ENCODE measurements at places on chromosomes 11 and 22.

DNA sequence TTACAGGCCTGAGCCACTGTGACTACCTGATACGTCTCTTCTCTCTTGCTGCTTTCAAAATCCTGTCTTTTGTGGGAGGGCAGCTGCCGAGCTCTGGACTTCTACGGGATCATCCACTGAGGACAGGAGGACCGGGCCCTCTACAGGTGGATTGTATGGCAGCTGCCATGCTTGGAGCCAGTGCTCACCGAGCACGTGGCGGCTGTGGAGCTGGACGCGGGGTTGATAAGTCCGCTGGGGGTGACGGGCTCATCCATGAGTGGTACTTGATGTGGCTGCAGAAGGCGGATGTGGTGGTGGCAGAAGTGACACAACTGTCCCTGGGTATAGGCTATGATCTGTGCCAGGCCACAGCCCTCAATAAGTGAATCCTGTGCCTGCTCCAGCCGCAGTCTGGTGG lies 1.8 kb upstream of the CYP2D6 start:
- DNase-seq = no peak

DNA sequence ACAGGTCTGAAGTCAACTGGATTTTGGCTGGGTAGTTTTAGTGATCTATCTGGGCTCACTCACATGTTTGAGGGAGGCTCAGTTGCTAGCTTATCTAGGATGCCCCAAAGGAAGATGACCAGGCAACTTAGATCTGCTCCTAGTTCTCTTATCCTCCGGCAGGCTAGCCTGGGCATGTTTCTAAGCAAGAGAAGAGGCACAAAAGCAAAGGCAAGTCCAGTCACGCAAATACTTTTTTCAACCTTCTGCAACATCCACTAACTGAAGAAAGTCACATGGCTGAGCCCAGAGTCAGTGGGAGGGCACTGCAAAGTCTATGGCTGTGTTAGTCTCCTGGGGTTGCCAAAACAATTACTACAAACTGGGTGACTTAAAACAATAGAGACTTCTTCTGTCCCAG lies 32.9 kb upstream of the FSHB start:
- no peak for DNase-seq

DNA sequence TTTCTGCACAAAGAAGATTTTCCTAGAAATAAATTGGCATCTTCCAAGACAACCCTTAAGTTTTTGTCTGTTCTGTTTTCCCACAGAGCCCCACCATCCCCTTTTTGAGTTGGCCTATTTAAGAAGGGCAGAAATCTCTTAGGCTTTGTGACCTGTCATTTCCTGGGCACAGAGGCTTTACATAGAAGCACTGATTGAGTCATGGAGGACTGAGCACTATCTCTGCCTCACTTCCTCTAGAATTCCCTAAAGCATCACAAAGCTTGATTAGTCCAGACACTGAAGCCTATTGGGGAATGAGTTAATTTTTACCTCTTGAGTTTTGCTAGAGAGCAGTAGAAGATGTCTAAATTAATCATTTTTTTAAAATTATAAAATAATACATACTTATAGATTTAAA lies 25.4 kb downstream of the TRIM44 start:
- no peak for DNase-seq

DNA sequence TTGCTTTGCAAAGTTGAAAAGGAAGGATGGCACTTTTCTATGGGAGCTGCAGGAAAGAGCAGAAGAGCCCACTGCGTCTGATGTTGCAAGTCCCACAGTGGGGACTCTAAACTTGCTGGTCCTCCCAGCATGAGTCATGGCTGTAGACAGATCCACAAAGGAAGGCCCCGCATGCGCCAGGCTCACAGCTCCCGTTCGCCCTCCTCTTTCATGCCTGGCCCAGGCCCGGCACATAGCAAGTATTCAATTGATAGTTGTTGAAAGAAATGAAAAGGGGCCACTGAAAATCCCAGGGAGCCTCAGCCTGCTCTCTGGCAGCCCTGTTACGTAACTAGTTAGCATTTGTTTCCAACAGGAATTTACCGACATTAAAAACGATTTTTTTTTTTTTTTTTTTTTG lies 18.9 kb downstream of the AP1B1 start:
- DNase-seq = peak; percentile 72

DNA sequence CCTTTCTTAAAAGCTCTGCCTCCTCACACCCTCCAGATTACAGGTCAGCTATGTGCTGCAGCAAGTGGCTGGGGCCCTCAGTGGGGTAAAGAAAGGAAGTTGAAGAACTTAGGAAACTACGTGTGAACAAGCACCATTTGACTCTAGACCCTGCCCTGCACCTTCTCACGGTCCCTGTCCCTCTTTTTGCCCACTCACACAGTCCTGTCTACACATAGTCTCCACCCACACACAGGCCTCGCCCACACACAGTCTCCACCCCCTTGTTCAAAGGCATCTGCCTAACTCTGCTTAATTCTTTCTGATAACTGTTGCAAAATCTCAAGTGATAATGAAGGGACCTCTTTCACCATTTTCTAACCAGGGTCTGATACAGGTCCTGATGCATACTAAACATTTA lies 59.0 kb downstream of the TMPRSS5 start:
- DNase-seq = no peak

GRCh38 chr22:41922328-41922727 lies 4.3 kb downstream of the TNFRSF13C start:
- DNase-seq = no peak

DNA sequence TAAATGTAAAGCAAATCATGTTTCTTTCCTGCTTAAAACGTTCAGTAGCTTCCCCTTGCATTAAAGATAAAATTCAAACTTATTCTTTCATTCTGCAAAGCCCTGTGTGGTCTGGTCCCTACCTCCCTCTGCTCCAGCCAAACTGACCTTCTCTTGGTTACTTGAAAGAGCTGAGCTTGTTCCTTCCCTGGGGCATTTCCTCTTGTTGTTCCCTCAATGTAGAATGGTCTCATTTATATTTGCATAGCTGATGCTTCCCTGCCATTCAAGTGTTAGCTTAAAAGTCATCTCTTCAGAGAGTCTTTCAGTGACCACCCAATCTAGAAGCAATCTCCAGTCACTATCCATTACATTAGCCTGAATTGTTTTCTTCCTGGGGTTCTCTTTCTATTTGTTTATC lies 1618.5 kb upstream of the TENM4 start:
- DNase-seq = no peak

DNA sequence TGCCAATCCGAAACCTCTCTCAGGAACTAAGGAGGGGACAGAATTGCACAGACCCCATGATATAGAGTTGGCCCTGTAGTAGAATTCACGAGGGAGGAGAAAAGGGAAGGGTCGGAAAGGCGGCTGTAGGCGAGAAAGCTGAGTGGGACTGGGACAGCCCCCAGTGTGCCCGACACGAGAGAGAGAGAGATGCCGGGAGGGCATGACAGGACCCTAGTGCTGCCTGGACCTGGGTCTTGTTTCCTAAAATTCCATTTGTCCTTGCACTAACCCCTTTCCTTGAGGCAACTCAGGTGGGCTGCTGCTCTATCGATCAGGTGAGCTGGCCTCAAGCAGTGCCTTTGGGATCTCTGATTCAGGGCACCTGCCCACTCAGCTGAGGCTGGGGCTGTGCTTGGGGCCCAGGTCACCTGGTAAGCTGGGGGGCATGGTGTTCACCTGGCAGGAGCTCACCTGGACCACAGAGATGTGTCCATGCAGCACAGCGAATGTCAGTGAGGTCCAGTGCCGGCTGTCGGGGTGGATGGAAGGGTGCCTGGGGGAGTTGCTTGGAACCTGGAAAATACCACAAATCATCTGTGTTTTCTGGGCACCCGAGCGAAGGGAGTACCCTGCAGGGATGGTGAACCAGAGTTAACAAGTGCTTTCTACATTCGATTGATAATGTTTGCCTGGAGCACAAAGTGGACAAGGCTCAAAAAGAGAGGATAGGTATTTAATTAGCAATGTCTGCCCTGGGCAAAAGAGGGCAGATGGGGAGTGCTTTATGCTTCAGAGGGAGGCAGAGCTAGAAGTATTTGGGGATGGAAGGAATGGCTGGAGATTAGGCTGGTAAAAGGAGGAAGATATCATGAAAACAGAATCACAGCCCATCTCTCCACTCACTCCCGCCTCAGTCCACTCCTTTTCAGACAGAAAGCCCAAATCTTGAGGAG lies 61.6 kb downstream of the NAT10 start:
- no peak for DNase-seq

GRCh38 chr11:118046964-118047700 lies 29.7 kb upstream of the TMPRSS4 start:
- no peak for DNase-seq

- DNase-seq = no peak
Observed at GRCh38 chr22:35785181-35785923, 67.7 kb downstream of the APOL5 start.

DNA sequence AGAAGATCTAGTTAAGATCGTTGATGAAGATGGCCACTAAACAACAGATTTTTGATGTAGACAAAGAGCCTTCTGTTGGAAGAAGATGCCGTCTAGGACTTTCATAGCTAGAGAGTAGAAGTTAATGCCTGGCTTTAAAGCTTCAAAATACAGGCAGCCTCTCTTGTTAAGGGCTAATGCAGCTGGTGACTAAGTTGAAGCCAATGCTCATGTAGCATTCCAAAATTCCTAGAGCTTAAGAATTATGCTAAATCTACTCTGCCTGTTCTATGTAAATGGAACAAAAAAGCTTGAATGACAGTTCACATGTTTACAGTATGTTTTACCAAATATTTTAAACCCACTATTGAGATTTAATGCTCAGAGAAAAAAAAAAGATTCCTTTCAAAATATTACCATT lies 492.6 kb downstream of the CNTN5 start:
- DNase-seq = no peak

DNA sequence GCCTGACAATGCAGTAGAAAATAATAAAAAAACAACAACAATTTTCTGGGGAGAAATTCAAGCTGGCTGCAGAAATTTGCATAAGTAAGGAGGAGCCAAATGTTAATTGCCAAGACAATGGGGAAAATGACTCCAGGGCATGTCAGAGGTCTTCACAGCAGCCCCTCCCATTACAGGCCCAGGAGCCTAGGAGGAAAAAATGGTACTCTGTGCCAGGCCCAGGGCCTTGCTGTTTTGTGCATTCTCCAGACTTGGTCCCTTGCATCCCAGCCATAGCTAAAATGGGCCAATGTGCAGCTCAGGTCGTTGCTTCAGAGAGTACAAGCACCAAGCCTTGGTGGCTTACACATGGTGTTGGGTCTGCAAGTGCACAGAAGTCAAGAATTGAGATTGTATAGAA lies 45.5 kb downstream of the MS4A2 start:
- DNase-seq = no peak

DNA sequence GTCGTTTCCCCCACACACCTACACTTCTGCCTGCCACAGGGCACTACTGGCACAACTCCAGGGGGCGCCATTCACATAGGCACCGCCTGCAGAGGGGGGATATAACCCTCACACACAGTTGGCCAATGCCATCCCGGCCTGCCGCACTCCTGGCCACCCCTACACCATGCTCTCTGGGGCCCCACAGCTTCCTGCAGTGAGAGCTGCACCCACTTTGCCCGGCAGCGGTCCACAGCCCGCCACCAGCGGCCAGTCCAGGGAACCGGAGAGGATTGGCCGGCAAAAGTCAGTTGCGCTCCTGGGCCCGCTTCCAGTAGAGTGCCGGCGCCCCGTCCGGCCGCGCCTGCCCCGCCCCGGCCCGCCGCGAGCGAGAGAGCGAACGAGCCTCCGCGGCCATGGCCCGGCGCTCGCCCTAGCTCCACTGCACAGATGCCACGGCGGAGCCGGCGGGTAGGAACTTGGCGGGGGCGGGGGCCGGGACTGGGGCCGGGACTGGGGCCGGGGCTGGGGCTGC lies 25.6 kb upstream of the SUSD2 start:
- DNase-seq = peak; percentile 92

DNA sequence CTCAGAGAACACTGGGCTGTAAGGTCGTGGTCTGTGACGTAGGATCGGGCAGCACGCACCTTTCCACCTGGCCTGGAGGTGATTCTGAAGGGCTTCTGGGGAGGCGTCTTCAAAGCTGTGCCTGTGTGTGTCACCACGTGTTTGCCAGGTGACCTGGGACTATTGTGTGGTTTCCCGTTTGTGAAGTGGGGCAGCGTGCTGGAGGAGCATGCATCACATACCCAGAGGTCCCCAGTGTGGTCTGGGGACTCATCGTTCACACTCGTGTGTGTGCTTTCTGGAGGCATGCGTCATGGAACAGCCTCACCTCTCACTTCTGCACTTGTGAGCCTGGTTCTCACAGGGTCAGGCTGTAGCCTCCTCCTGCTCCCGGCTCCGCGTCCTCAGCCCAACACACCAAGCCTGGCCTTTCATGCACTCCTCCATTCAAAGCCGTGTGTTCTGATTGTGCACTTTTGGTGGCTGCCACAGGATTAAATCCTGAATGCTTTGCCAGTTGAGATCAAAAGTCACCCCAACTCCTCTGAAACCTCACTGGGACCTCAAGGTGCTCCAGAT lies 106.3 kb downstream of the KCNQ1OT1 start:
- DNase-seq = no peak

Measured in upper lobe of right lung (tissue), 1 donor.